ENCODE measurements at places on chromosomes 2 and 18.

DNA sequence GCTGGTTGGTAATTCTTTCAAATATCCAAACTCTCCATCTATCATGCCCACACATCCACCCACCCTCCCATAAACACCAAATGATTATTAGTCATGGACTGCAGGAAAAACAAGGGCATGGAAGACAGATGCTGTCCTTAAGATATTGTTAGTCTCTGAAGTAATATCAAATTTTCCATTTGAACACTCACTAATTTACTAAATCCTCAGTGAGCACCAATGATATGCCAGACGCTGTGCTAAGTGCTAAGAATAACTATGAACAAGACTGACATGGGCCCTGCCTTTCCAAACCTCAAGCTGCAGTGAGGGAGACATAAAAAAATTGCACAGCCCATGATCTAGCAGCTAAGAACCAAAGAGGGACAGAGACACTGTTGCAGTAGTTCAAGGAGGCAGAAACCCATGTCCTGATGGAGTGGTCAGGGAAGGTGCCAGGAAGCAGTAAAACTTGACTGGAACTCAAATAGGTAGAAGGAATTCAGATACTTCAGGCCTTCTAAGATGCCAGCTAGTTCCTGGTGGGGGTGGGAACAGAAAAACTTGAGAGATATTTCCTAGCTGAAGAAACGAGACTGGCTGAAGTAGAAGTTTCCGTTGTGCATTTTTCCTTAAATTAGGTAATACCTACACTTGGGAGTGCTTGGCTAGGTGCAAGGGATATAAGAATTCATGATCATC lies 182.1 kb downstream of the OSR1 start:
- DNase-seq, result no peak

- DNase-seq, result no peak
Observed at GRCh38 chr2:15768615-15769014, 171.7 kb upstream of the MYCN start.

DNA sequence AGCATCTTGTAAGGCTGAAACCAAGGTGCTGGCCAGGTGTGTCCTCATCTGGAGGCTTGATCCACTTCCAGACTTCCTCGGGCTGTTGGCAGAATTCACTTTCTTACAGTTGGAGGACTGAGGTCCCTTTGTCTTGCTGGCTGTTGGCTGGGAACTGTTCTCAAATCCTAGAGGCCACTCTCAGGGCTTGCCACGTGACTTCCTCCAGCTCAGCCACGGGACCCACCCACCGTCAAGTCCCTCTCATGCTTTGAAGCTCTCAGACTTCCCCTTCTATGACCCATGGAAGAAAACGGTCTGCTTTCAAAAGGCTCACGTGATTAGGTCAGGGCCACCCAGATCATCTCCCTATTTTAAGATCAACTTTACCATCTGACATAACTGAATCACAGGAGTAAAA lies 77.1 kb downstream of the SMAD4 start:
- no peak for DNase-seq

GRCh38 chr18:63890950-63891304 lies 3.4 kb downstream of the SERPINB2 start:
- no peak for DNase-seq

- DNase-seq, result no peak
Observed at GRCh38 chr2:192327576-192327975, 132.8 kb upstream of the TMEFF2 start.

DNA sequence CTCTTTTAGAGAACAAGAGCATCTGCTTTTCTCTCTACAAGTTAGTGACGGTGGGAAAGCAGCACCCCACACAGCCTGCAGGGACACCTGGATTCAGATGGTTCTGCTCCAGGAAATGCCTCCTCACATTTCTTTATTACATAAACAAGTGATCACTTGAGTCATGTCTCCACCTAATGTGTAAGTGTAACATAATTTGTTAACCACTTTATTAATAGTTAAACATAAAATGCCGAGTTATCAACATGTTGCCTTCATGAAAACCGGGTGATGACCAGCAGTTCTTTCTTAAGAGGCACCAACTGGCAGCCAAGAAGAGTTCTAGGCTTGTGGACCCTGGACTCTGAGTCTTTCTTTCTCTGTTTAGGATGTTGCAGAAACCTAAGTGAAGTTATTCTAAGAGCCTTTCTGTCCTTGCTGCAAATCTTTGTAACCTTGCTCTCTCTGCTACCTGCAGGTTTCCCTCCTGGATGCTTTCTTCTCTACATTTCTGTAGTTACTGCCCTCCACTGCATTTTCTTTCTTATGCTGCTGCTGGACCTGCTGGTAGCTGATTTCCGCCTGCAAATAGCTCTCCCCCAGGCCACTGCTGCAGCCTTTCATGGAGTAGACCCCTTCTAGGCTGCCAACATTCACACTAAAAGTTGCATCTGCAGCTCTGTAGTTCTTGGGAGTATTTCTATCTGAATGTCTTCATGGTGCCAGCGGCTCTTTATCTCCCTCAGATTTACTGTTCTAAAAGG lies 24.3 kb downstream of the UPP2 start:
- no peak for DNase-seq

- no peak for DNase-seq
Observed at GRCh38 chr2:133712369-133712768, 144.1 kb upstream of the NCKAP5 start.

GRCh38 chr2:98793897-98794830 lies 63.2 kb upstream of the MGAT4A start:
- DNase-seq, result no peak

- DNase-seq, result no peak
Observed at GRCh38 chr2:240358821-240359397, 76.6 kb upstream of the GPC1 start.

- DNase-seq, result no peak
Observed at GRCh38 chr2:66607152-66607551, 172.2 kb downstream of the MEIS1 start.

DNA sequence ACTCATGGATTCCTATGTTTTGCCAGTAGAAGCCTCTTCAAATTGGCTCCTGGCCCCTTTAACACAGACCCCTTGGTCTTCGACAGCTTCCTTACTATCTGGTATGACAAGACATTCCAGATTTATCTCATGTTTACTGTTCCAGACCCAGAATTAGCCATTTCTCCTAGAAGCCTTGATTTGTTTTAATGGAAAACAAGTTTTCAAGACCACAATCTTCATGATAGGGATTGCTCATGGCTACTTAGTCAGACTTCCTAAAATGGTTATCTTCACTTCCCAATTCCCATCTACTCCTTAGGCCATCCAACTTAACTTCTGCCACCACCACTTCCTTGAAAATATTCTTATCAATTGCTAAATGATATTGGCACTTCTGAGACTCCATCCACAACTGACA lies 63.2 kb downstream of the TTC32 start:
- DNase-seq, result no peak

GRCh38 chr2:170324640-170325046 lies 146.7 kb downstream of the MYO3B start:
- peak; percentile 6 for DNase-seq

DNA sequence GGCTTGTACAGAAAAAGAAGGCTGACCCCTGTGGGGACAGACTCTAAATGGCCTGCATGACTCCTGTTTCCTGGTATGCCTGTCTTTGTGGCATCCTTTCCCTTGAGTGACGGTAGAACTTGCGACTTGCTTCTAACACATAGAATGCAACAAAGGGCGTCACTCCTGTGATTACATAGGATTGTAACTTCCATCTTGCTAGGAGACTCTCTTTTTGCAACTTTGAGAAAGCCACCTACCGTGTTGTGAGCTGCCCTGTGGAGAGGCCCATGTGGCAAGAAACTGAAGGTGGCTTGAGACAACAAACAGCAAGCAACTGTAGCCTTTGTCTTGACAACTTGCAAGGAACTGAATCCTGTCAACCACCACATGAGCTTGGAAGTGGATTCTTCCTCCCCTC lies 46.5 kb downstream of the THNSL2 start:
- no peak for DNase-seq

DNA sequence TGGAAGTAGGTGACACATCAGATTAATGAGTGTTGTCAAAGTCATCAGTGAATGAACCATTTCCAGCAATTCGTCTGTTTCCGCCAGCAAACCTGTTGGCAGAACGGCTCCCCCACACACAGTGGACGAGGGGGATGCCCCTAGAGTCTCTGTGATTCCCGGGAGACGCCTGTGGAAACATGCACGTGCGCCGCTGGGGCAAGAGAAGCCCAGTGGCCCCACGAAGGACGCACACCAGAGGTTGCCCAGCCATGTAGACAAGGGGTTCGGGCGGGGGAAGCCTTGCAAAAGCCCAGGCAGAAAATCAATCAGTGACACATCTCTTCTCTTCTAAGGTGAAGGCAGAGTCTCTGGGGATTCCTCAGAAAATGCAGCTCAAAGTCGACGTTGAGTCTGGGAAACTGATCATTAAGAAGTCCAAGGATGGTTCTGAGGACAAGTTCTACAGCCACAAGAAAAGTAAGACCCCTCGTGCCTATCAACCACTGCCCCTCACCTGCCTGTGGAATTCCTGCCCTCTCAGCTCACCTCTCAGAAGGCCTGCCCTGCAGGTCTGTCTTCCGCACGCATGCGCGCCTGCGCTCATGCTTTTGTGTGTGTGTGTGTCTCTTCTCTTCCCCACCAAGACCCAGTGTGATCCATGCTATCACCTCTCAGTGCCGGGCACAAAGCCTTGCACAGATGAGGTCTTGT lies 87.1 kb downstream of the INPP5D start:
- no peak for DNase-seq

- no peak for DNase-seq
Observed at GRCh38 chr18:7789856-7790552, 222.9 kb downstream of the PTPRM start.

GRCh38 chr2:127622561-127623387 lies 23.2 kb upstream of the GPR17 start:
- no peak for DNase-seq

DNA sequence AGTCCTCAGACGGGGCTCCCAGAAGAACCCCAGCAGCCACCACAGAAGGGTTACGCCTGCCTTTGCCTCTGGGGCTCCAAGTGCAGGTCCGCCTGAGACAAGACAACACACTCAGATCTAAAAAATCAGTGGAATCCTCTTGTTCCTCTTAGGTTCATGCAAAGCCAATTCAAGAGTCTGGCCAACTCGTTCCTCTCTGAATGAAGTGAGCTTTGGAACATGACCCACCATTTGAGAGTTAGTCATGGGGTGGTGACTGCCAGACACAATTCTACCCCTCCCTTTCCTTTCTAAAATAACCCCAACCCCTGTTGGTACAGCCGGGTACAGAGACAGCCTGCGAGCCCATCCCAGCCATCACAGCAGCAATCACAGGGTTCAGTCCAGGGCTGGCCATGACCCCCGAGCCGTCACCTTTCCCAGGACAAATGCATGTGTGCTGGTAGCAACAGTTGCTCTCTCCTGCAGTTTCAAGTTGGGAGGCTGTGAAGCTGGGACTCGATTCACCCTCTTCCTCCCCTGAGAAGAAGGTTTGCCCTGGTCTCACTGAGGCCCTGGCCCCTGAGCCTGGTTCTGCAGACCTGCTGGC lies 183.1 kb upstream of the SH3BP4 start:
- DNase-seq, result no peak

- DNase-seq, result peak; percentile 73
Observed at GRCh38 chr18:79679552-79680099, at the start of gene CTDP1. CTDP1 (plus strand) TSS chr18:79679803; CDS start chr18:79679948, 145 bp downstream.

- no peak for DNase-seq
Observed at GRCh38 chr18:76713432-76713831, 108.9 kb upstream of the ZNF236 start.

GRCh38 chr2:45168711-45169338 lies 159.6 kb upstream of the SIX2 start:
- no peak for DNase-seq
